CD4-positive, alpha-beta memory T cell (primary cell): ENCODE measurements at places on chromosomes 11 and 22. TPM values are rescaled to one million over a fixed set of nuclear protein-coding genes. Genes with fewer than 3 reads are reported as not detected.

Gene BIK
- total RNA-seq: 2.7 TPM

Gene CDC42EP1
- total RNA-seq: not detected

Gene NXPE4
- not detected for total RNA-seq

Gene DGAT2
- 0.17 TPM for total RNA-seq

Gene SOX10
- total RNA-seq: not detected

Gene GRM5
- not detected for total RNA-seq

Gene PANX3
- not detected for total RNA-seq

Gene OR2D2
- total RNA-seq: not detected

Gene APOL5
- total RNA-seq: not detected

Gene OR8J1
- total RNA-seq: not detected

Gene POU2AF3
- total RNA-seq: not detected

Gene OR8A1
- not detected for total RNA-seq

Gene PAMR1
- total RNA-seq: not detected

Gene FZD4
- total RNA-seq: 0.03 TPM

Gene NCAPH2
- total RNA-seq: 81.1 TPM

Gene SLC5A4
- not detected for total RNA-seq

Gene ACTN3
- 0.17 TPM for total RNA-seq
